ENCODE measurements at places on chromosomes 5 and 9. TPM values are rescaled to one million over a fixed set of nuclear protein-coding genes. Genes with fewer than 3 reads are reported as not detected.

The MELK gene
- 6.0 TPM for total RNA-seq

The TSSK1B gene
- total RNA-seq = 0.09 TPM

The MCTP1 gene
- total RNA-seq = 4.7 TPM

The ARHGEF37 gene
- total RNA-seq = 0.57 TPM

The C9 gene
- total RNA-seq = 0.18 TPM

The PCDHA8 gene
- total RNA-seq = 0.09 TPM

The CYLC2 gene
- total RNA-seq = not detected

The LRRC14B gene
- not detected for total RNA-seq

The TBC1D2 gene
- total RNA-seq = 13.5 TPM

The BASP1 gene
- 276 TPM for total RNA-seq

The ZFP2 gene
- 0.83 TPM for total RNA-seq

The INSYN2B gene
- total RNA-seq = 3.1 TPM

The ATP6V1G1 gene
- 184 TPM for total RNA-seq

The ANKRD31 gene
- total RNA-seq = 0.14 TPM

The SLC6A7 gene
- not detected for total RNA-seq

The SPINK7 gene
- not detected for total RNA-seq

The CERT1 gene
- total RNA-seq = 30.6 TPM

The HSPB3 gene
- not detected for total RNA-seq

The TMEM8B gene
- 1.6 TPM for total RNA-seq

The SLC1A3 gene
- 1.1 TPM for total RNA-seq

The CCDC183 gene
- 0.28 TPM for total RNA-seq

The HAVCR2 gene
- 0.09 TPM for total RNA-seq

The DRD1 gene
- total RNA-seq = under 0.01 TPM

The SPOCK1 gene
- total RNA-seq = 302 TPM

The VAV2 gene
- 12.4 TPM for total RNA-seq

The IFNA13 gene
- not detected for total RNA-seq

The ZFP37 gene
- 2.3 TPM for total RNA-seq

The TRIM7 gene
- 1.2 TPM for total RNA-seq

The LCN12 gene
- 0.28 TPM for total RNA-seq

The PCDHA7 gene
- 0.57 TPM for total RNA-seq

All from smooth muscle cell of bladder (primary cell).